Activated gamma-delta T cell treated with anti-CD3 and anti-CD28 coated beads, Interleukin-2, amount 50 U/mL, for 16 hours (primary cell): ENCODE measurements at places on chromosomes 1 and 21.

DNA sequence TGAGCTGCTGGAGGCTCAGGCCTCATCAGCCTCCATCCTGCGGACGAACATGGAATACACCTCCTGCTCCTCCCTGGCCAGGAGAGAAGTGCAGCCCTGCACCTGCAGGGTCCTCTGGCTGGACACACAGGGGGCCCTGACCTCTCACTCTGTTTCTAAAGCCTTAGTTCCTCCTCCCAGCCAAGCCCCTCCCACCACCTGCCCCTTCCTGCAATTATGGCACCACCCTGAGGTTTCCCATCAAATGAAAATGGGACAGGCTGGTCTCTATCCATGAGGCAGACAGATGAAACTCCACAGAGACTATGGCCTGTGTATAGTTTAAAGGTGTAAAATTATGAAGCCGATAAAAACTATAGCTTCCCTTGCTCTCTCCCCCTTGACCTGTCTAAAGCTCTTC, 42.6 kb downstream of the CACNA1S start:
- no peak for DNase-seq

- DNase-seq = no peak
Observed at GRCh38 chr1:98824736-98825135, 163.2 kb downstream of the SNX7 start.

- DNase-seq = no peak
Observed at GRCh38 chr21:25385911-25386474, 221.3 kb downstream of the MRPL39 start.

DNA sequence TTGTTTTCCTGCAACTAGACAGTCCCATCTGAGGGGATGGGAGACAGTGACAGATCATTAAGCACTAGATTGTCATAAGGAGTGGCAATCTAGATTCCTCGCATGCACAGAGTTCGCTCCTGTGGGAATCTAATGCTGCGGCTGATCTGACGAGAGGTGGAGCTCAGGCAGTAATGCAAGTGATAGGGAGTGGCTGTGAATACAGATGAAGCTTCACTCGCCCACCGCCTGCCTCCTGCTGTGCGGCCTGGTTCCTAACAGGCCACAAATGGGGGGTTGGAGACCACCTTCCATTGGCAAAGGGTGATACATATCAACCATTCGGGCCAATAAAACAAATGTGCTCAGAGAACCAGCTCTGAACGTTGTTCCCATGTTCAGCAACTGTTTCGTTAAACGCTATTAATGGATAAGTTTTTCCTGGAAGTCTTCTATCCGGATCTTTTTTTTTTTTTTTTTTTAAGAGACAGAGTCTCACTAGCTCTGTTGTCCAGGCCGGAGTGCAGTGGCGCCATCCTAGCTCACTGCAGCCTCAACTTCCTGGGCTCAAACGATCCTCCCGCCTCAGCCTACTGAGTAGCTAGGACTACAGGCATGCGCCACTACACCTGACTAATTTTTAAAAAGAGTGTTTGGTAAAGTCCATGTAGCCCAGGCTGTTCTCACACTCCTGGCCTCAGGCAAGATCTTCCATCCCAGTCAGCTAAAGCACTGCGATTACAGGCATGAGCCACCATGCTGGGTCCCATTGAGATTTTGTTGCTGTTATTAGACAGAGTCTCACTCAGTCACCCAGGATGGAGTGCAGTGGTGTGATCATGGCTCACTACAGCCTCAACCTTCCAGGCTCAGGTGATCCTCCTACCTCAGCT, 8.7 kb upstream of the RSRP1 start:
- DNase-seq = no peak

DNA sequence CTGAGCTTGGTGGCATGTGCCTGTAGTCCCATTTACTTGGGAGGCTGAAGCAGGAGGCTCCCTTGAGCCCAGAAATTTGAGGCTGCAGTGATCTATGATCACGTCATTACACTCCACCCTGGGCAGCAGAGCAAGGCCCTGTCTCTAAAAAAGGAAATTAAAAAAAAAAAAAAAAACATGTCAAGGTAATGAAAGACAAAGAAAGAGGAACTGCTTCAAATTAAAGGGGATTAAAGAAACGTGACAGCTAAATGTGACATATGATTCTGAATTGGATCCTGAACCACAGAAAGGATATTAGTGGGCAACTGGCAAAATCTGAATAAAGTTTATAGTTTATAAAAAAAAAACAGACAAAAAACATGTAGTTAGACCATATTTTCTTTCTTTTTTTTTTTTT, 3.8 kb upstream of the C2CD4D start:
- no peak for DNase-seq

GRCh38 chr1:9753121-9753531, 70.6 kb downstream of the CLSTN1 start:
- DNase-seq = no peak

DNA sequence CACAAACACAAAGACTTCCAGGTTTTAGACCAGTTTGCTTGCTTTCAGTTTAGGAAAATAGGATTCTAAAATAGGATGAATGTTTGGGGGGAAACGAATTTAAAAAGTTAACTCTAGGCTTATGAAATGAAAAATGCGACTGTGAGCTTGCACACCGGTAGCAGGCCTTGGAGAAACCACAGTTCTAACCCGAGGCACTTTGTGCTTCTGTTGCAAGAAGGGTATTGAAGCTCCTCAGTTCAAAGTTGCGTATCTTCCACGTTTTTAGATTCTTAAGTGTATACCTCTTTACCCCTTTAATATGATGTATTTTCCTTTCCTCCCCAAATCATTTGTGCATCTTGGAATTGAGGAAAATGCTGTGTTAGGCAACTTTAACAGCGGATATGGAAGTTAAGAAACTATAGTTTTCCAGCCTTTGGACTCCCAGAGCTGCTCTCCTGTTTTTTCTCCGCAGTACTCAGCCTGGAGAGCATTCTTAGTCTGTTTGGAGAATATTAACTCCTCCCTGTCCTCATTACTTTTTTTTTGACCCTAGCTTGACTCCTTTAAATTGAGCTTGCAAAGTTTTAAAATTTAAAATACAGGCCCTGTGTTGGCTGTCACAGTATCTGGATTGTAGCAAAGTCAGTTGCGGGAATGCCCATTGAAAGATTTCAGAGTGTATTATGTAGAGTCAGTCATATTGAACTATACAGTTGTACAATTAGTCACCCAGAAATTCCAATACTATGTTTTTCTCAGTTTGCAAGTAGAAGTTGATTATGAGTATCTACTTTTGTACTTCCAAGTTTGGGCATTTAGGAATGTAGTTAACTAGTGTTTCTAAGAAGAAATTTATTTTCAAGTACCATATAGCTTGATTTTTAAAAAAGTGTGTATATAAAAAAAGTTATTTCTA, 2.6 kb downstream of the MRPS6 start:
- DNase-seq = no peak

DNA sequence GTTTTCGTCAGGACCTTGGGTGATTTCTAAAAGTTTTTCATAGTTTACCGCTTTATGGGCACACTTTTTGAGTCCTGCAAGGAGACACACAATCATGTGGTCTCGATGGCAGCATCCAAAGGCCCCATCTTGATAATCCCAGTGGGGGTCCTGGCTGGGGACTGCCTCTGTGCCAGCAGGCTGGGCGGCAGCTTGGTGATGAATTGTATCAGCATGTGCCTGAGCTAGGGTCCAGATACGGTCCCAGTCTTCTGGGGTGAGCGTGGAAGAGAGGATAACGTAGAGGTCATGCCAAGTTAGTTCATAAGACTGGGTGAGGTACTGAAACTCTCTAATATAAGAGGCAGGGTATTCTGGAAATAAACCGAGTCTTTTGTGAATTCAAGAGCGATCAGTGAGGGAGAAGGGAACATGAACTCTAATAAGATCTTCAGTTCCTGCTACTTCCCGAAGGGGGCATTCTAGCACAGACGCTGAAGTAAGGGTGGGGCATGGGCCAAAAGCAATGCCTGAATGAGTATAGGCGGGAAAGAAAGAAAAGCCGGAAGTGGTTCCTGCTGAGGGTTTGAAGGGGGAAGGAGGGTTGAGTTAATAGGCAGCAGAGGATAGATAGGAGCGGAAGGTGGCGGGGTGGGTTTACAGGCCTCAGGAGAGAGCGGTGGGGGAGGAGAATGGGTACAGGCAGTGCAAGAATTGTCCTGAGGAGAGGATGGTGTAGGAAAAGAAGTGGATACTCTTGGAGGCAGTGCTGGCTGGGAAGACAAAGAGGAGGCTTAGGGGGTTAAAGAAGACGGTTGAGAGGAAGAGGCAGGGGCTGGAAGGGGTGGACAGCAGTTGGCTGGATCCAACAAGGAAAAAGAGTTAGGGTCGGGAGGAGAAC, 1.6 kb downstream of the ERVH48-1 start:
- peak; percentile 50 for DNase-seq

DNA sequence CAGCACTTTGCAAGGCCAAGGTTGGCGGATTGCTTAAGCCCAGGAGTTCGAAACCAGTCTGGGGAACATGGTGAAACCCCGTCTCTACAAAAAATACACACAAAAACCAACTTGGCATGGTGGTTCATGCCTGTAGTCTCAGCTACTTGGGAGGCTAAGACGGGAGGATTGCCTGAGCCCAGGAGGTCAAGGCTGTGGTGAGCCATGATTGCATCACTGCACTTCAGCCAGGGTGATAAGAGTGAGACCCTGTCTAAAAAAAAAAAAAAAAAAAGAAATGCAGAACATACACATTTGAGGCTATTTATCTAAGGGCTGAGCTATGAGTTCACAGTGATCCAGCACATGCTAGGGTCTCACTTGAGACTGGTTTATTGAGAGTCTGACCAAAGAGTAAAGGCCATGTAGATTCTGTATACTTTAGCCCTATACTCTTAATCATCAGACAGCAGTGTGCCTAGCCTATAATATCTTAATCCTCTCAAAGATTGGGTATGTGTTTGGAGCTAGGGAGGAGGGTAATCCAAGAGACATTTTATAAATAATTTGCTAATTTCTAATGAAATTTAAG, 23.9 kb downstream of the RNF2 start:
- DNase-seq = no peak

DNA sequence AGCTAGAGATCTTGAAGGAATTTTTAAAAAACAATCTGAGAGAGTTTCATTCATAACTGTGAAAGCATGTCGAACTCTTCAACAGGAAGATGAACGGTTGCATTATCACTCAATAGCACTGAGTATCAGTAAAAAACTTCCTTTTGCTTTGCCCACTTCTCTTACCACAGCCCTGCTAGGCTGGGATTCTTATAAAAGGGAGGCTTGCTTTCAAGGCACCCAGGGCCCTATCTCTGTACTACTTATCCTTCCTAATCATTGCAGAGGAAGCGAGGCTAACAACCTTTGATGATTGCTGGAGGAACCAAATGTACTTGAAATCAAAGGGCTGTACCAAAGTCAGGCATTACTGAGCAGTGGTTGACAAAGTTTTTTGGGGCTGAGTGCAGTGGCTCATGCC, 71.2 kb downstream of the SNRPE start:
- no peak for DNase-seq

- DNase-seq = no peak
Observed at GRCh38 chr1:9059891-9060744, 9.3 kb downstream of the SLC2A5 start.

GRCh38 chr1:15933684-15934083, 42.2 kb downstream of the ZBTB17 start:
- DNase-seq = no peak

DNA sequence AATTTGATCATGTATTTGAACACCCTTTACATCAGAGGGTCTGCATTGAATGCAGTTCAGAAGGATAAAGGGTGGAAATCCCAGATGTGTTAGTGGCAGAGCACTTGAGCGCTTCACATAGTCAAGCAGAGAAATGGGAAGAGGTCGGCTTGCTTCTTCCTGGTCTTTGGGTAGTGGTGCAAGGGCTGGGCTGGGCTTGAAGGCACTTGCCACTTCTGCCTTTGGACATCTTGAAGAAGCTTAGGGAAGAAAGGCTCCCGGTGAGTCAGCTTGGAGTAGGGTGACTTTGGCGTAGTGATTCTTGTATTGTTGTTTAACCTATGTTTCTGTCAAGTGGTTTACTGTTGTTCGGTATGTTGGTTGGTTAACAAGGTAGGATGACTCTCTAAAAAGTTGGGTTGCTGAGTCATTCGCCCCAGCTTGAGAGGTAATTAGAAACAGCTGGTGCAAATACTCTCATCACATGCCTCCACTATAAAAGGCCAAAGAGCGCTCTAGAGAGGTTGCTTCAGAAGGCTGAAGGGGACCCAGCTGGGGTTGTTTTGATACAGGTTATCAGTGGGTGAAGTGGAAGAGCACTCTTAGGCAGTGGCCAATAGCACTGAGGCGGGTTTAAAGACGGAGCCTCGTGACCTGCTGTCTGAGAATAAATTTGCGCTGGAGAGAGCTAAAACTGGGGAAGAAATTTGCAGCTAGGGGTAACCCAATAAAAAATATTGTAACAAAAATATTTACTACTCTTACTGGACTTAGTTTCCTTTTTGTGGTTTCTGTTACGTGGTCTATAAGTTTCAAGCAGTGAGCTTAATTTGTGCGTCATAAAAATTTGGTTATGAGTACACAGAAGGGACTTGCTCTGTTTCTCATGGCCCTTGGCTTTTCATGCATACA, 1.4 kb downstream of the BACH1 start:
- DNase-seq = peak; percentile 39

DNA sequence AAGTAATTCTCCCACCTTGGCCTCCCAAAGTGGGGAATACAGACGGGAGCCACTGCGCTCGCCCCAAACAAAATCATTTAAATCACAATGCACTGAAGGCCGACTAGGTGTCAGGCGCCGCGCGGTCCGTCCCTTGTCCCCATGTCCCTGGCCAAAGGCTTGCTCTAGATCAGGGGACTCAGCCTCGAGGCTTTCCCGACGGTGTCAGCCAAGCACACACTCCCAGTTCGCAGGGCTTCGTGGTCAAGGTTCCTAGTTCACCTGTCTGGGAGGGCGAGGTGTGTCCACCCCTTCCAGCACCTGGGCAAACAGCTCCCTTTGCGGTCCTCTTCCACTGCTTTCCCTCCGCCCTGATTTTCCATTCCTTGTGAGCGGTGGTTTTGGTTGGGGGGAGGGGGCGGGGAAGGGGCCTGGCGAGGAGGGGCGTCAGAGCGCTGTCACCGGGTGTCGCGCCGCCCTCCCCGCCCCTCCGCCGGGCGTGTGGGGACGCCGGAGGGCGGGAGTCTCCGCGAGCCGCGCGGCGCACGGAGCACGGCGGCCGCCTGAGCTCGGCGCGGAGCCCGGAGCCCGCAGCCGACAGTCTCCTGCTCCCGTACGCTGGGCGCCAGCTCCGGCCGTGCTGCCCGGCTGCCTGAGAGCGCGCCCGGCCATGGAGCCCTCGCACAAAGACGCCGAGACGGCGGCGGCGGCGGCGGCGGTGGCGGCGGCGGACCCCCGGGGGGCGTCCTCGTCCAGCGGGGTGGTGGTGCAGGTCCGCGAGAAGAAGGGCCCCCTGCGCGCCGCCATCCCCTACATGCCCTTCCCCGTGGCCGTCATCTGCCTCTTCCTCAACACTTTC, at the start of gene STUM:
TSS of gene STUM (plus strand) at position 509 of the 838 bp plus-strand sequence. CDS start at position 650, 141 bp downstream.
- DNase-seq = no peak

- DNase-seq = no peak
Observed at GRCh38 chr1:2611031-2611501, 21.8 kb downstream of the MMEL1 start.

DNA sequence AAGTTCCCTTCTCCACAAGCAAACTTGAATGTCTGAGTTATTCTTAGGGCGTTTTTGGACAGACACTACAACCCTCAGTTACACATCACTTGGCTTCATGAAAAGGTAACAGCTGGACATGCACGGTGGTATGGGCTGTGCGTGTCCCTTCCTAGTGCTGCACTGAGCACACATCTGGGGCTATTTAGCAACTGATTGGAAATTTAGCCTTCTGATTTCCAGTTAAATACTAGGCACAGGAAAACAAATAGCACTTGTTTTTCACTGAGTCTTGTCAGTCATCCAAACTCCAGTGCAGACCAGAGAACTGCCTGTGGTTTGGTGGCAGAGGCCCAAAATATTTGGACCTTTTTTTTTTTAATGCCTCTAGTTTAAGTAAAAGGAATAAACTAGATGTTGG, 134.7 kb downstream of the TGFBR3 start:
- DNase-seq = no peak

GRCh38 chr1:3858231-3858981, 1.1 kb downstream of the DFFB start:
- DNase-seq = no peak
